ENCODE measurements at places on chromosomes 16 and 17. TPM values are rescaled to one million over a fixed set of nuclear protein-coding genes. Genes with fewer than 3 reads are reported as not detected.
A peak's percentile ranks its signal among the peaks of the same experiment; 100 is the strongest.

The BTBD17 gene
- total RNA-seq = 0.67 TPM

The TMEM204 gene
- total RNA-seq = 64.4 TPM

- DNase-seq = no peak
Observed at GRCh38 chr17:45370949-45371413, 54.2 kb upstream of the MAP3K14 start.

DNA sequence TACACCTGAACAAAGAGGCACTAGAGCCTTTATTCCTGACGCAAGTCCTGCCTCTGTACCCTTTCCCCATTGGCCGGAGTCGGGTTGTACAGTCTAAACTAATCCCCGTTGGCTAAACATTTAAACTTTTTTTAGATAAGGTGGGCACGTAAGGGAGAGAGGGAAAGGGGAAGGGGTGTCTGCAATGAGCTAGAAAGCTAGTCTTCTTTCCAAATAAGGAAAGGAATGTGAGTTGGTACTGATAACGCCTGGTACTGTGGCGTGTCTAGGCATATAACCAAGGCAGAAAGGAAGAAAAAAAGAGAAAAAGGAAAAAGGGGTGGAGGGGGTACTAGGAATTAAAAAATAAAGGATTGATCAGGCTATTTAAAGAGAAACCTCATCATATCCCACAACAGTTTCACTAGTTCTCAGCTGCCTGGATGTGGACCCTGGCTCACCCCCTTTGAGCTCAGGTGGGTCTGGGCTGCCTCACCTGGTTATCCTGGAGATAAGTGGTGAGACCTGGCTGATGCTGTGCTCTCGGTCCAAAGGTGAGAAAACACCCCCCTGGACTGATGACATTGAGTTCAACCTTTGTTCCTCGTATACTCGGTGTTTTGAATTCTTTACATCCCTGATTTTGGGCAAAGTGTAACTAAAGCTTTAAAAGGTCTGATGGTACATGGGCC, 90.9 kb upstream of the EEF2KMT start:
- DNase-seq = no peak

DNA sequence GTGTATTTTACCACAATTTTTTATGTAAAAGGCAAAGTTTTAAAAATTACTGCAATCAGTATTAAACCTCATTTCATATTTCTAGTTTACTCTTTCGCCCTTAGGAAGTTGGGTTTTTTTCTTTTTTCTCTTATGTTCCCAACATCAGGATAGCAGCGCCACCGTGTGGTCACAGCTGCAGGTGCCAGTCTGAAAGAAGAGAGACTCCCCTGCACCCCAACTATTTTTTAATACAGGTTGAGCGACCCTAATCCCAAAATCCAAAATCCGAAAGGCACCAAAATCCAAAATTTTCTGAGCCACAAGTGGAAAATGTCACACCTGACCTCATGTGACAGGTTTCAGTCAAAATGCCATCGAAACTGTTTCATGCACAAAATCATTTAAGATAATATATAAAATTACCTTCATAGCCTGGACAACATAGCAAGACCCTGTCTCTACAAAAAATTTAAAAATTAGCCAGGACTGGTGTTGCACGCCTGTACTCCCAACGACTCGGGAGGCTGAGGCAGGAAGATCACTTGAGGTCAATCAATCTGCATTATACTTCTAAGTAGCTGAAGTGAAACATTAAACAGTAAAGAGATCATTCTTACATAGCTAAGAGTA, 21.8 kb upstream of the ASGR2 start:
- peak; percentile 74 for DNase-seq

DNA sequence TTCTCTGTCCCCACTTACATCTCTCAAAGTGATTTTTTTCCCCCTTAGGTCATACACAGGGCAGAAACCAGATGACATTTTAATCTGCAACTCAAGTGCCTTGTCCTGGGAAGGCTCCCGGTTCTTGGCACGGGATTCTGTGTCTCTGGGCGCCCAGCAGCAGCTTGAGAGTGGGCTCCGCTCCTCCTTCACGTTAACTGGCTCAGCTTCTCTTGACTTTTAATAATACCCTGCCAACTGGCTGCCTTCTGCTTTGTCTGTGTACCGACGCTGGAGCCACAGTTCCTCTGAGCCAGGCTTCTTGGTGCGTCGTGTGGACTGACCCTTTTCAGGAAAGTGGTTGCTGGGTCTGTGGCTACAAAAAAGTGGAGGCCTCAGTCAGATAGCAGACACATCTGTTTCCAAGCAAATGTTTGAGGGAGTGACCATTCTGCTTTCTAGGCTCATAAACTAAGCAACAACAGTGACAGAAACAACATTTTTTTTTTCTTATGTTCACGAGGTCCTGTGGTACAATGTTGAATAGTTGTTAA, 64.9 kb downstream of the IRF8 start:
- DNase-seq = peak; percentile 97

- DNase-seq = no peak
Observed at GRCh38 chr16:68760671-68761275, 23.7 kb downstream of the CDH1 start.

DNA sequence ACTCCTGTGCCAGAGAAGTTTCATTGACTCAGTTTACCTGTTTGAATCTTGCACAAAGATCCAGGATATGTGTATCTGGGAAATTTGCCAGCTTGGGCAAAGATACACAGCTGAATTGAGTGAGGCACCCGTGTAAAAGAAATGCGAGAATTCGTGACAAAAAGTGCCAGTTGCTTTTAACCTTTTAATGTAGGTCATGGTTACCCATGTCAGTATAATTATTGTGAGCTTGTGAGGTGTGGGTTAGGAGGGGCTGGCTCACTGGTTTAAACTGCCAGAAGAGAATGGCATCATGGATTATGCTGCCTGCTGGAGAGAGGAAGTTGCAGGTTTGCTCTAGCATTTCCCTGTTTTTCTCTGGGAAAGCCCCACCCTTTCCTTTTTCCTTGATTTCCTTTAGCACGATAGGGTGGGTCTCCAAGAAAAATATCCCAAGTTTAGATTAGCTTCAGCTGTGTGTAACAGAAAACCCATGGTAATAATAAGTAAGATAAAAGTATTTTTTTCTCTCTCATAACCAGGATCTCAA, 24.8 kb upstream of the NDRG4 start:
- no peak for DNase-seq

DNA sequence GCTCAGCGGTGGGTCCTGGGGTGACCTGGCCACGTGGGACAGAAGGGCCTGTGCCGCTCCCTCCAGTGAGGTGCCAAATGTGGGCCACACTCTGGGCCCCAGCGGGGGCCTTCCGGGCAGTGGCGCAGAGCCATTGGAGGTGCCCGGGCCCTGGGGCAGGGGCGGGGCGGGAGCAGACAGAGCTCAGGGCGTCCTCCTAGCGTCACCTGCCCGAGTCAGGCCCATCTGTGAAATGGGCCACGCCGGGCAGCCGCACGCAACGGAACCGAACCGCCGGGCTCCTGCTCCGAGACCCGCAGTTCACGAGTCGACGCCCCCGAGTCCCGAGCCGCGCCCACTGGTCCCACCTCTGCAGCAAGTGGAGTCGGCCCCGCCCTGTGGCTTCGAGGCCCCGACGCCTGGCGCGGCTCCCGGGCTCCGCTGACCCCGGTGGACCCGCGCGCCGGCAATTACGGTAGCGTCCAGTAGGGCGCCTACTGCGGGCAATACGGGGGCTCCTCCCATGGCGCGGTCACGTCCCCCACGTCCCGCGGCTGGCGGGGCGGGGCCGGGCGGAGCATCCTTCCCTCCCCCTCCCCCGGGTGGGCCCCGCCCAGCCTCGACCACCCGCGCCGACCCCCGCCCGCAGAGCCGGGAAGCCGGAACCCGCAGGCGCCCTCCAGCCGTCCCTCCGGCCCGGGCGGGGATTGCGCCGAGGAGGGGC, 1.9 kb downstream of the SLC16A3 start:
- DNase-seq = peak; percentile 72

The CCL3 gene
- not detected for total RNA-seq

DNA sequence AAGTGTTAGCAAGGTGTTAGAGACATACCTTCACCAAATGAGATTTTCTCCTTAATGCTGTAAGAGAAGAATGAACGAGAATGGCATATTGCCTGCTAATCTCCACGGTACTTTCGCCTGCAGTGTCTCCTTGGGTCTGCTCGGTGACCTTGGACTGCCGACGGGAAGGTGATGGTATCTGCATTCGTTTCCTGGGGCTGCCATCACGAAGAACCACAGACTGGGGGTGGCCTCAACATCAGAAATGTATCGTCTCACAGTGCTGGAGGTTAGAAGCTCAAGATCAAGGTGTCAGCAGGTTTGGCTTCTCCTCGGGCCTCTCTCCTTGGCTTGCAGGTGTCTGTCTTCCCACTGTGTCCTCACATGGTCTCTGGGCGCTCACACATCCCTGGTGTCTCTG, 86.3 kb upstream of the TNRC6C start:
- no peak for DNase-seq

GRCh38 chr16:84461413-84462295, 42.8 kb downstream of the MEAK7 start:
- DNase-seq = no peak

DNA sequence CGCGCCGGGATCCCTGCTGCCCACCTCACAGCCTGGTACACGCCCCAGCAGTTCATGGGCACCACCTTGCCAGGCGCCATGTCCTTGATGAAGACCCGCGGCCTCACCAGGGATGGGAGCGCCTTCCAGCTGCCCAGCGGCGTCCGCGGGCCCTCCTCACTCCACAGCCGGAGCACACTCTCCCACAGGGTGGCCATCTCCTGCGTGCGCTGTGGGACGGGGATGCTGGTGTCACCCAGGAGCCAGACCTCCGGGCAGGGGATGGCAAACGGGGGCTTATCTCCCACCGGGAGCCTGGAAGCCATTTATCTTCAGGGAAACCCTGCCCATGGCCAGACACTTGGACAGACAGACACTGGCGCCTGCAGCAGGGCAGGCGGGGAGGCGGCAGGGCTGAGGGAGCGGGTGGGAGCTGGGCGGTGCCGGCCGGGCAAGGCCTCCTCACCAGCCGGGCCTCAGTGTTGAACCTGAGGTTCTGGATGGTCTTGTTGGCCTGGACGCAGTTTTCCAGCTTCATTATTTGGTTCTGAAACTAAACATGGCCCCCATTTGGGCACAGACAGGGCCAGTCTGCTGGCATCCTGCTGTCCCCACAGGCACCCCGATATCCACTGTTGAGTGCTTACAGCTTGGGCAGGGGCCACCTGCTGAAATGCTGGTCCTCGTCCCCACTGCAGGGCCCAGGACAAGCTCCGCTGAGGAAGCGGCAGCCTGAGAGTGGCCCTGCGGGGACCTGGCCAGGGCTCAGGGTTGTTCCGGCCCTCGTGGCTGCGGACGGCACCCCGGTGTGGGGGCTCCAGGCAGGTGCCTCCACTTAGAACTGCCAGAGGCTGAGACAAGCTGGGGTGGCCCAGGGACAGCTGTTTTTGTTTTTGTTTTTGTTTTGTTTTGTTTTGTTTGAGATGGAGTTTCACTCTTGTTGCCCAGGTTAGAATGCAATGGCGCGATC, 4.0 kb downstream of the PERCC1 start:
- DNase-seq = no peak

DNA sequence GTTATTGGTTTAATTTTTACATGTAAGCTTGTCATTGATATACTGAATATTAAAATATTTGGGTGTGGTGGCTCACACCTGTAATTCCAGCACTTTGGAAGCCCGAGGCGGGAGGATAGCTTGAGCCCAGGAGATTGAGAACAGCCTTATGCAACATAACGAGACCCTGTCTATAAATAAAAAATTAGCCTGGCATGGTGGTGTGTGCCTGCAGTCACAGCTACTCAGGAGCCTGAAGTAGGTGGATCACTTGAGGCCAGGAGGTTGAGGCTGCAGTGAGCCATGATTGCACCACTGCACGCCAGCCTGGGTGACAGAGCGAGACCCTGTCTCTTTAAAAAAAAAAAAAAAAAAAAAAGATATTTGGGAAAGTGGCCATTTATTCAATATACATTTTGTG, 32.3 kb downstream of the NFAT5 start:
- DNase-seq = no peak
